ENCODE measurements at places on chromosomes 7 and 10.

DNA sequence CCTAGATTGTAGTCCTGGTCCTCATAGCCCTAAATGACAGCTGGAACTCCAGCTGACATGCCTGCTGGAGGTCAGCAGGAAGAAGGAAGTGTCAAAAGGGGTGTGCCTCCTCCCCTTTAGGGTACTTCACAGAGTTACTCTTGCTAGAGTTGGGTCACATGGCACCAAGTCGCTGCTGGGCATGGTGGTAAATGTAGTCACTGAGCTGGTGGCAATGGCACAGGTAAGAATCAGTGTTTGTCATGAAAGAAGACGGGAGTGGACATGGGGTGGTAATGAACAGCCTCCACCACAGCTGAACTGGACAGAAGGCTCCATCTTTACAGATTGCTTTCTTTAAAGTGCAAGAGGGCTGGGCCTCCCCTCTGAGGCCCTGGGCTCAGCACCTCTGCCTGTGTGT lies 122.3 kb downstream of the ACTR3B start:
- no peak for DNase-seq

DNA sequence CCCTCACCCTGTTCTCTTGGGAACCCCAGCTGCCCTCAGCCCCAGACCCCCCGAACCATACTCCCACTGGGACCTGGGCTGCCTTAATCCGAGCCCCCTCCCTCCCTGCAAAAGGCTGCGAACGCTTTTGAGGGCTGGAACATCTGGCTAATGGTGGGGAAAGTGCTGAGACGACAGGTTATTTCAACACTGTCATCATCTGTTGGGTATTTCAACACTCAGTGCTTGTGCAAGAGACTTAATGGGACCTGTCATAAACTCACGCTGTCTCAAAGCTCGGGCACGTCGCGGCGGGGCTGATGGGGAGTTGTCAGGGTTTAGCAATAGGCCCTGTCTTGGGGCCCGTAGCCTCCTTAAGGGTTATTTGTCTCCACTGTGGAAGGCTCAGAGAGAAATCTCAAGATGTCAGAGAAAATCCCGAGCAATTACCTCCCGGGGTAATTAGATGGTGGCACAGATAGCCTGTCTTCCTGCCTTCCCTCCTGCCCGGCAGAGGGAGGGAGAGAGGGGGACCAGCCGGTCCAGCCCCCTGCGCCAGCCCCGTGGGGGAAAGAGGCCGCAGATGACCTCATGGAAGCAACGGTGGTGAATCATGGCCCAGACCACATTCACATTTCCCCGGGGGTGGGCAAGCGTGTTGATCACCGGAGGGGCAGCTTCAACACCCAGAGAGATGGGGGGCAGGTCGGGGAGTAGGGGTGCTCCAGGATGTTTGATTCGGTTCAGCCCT lies 88.7 kb upstream of the MYL10 start:
- peak; percentile 86 for DNase-seq

GRCh38 chr10:111316722-111317212 lies 239.9 kb downstream of the ADRA2A start:
- DNase-seq = no peak

DNA sequence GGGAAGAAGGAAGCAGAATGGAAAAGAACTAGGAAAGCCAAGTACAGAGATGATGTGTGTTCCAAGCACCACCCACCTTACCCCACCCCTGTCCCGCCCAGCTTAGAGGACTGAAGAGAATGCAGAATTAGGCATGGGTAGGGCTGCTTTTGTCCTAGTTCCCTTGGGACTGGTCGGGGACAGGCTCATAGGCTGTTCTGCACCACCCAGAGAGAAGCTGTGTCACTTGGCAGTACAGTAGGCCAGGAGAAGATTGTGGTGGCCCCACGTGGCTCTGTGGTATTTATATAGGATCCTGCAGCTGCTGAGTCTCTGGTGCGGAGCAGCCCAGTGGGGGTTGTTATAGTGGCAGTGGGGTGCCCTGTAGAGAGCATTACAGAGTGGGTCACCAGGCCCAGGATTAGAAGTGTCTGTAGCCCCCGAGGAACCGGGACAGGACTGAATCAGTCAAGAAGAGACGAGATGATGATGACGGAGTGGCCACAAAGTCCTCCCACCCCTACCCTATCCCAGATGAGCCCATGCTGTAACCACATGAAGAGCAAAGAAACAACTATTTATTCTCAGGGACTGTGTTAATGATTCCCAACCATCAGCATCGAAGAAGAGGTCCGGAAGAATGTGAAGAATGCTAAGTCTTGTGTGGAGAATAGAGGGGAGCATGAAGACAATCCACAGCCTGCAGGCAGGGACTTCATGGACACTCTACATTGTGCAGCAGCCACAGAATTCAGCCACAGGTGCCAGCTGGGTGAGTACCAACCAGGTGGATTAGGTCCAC lies 88.9 kb downstream of the C1GALT1 start:
- DNase-seq = no peak

GRCh38 chr10:1372212-1372611 lies 316.0 kb downstream of the WDR37 start:
- DNase-seq = no peak

All from IMR-90 (cell line).